ENCODE measurements at places on chromosomes 3 and 15. TPM values are rescaled to one million over a fixed set of nuclear protein-coding genes. Genes with fewer than 3 reads are reported as not detected.

RARB gene
- polyA plus RNA-seq, result 34.7 TPM

CLDN16 gene
- polyA plus RNA-seq, result 0.43 TPM

TPM1 gene
- polyA plus RNA-seq, result 580 TPM

SLC51A gene
- polyA plus RNA-seq, result 10.4 TPM

CFAP20DC gene
- polyA plus RNA-seq, result 7.7 TPM

KNG1 gene
- polyA plus RNA-seq, result 0.26 TPM
